ENCODE measurements at places on chromosomes 6 and 20. TPM values are rescaled to one million over a fixed set of nuclear protein-coding genes. Genes with fewer than 3 reads are reported as not detected.

- H3K27me3 ChIP-seq: no peaks in the 10 kb centered on the region
- peak overlapping the region; percentile 90 for H3K27ac ChIP-seq
- H3K36me3 ChIP-seq: no peaks in the 10 kb centered on the region
Measured at GRCh38 chr6:15247500-15248450, 1.9 kb downstream of the JARID2 start.

The ARFRP1 gene
- 16.0 TPM for total RNA-seq

DNA sequence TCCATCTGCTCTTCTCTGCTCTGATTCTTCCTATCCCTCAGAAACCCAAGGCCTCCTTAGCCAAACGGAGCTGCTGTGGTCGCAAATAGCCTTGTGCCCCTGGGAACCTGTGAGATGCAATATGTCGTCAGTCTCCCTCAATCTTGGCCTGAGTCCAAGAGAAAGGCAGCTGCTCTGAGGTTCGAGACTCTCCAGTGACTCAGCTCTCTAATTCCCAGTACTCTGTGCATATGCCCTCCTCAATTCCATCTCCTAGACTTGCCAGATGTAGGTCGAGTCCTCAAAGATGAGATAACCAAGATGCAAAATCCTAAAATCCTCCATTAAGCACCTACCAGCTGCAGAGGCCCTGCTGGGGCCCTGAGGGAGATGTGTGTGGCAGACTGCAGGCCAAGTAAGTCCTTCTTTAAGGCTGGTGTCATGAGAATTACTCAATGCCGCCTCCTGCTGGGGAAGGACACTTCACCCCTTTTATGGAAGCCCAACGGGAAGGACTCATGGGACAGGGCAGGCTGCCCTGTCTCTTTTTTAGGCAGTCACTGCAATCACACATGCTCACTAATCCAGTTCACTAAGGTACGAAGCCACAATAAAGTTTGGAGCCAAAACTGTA is 28.5 kb downstream of the C6orf15 start:
- H3K27me3 ChIP-seq: no peaks in the 10 kb centered on the region
- DNase-seq: no peak
- no peaks in the 10 kb centered on the region for H3K4me1 ChIP-seq
- no peak overlapping the region for H3K4me3 ChIP-seq

GRCh38 chr6:149093643-149094042 is 223.9 kb upstream of the TAB2 start:
- no peaks in the 10 kb centered on the region for H3K27me3 ChIP-seq
- no peaks in the 10 kb centered on the region for H3K36me3 ChIP-seq
- no peak overlapping the region for H3K27ac ChIP-seq
- H3K4me3 ChIP-seq: no peak overlapping the region
- no peak for DNase-seq

The ZDHHC14 gene
- 11.2 TPM for total RNA-seq

- H3K27me3 ChIP-seq: no peaks in the 10 kb centered on the region
- no peak overlapping the region for H3K4me3 ChIP-seq
- no peaks in the 10 kb centered on the region for H3K4me1 ChIP-seq
Measured at GRCh38 chr20:53445321-53445731, 148.3 kb downstream of the ZNF217 start.

DNA sequence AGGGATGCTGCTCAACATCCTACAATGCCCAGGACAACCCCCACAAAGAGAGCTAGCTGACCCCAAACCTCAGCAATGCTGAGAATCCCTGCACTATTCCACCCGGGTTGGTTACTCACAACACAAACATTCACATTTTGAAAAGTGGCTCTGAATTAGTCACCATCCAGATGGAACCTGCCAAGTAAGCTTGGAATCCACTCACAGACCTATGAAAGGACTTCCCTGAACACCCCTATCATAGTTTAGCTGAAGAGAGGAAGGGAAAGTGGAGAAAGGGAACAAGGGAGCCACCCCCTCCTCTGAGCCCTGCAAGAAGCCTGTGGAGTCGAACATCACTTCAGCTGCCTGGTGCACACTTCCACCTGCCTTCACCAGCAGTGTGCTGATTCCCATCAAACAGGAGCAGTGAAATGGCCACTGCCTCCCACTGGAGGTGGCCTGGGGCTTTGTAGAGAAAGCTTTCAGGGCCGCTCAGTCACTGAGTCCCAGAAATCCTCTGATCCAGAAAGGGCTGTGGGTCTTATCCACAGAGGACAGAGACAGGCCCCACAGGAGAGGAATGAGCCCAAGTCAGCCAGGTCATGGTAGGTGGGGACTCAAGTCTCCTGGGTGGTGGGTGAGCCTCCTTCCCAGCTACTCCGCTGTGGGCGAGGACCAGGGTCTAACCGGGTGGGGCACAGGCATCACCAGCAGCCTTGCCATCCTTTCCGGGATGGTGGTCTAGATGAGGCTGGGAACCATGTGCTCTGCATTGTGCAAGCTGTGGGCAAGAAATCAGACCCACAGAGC is 203.7 kb downstream of the SYNDIG1 start:
- no peak overlapping the region for H3K27ac ChIP-seq
- no peaks in the 10 kb centered on the region for H3K36me3 ChIP-seq
- DNase-seq: no peak
- H3K4me3 ChIP-seq: no peak overlapping the region
- H3K27me3 ChIP-seq: no peaks in the 10 kb centered on the region

DNA sequence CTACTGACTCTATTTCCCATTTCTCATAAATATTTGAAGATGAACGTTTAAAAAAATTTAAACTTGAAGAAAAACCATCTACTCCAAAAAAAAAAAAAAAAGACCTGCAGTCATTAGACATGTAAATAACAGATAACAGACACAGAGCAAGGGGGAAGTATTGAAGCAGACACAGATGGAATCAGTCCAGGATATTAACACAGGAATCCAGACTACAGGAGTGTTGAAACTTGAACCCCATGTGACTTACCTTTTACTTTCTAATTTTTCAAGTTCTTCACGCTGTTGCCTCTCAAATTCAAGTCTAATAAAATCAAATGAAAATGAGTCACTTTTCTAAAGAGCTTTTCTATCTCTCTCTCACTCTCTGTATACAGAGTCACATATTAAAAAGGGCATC is 191.8 kb downstream of the KIF16B start:
- H3K27me3 ChIP-seq: no peaks in the 10 kb centered on the region
- H3K4me3 ChIP-seq: no peak overlapping the region
- no peaks in the 10 kb centered on the region for H3K4me1 ChIP-seq
- no peak overlapping the region for H3K27ac ChIP-seq
- no peak for DNase-seq
- H3K36me3 ChIP-seq: no peaks in the 10 kb centered on the region

DNA sequence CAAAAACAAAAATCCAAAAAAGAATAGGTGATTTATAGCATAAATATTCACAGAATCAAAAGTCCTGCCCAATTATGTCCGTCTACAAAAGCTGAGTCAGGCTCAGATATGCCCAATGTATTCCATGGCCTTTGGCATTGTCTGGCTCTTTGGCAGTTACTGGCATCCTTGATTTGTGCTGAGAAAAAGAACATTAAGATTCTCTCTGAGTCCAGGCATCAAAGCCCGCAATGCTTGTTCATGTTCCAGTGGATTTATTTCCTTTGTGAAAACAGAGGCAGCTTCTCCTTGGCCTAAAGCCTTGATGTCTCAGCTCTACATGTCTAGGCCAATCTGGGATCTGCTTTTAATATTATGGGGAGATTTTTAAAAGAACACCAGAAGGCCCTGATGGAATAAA is 76.1 kb upstream of the SLC4A11 start:
- no peak for DNase-seq
- H3K36me3 ChIP-seq: no peaks in the 10 kb centered on the region
- H3K27me3 ChIP-seq: no peaks in the 10 kb centered on the region
- no peaks in the 10 kb centered on the region for H3K4me1 ChIP-seq
- no peak overlapping the region for H3K27ac ChIP-seq
- no peak overlapping the region for H3K4me3 ChIP-seq

GRCh38 chr20:54223751-54224150 is 15.9 kb downstream of the PFDN4 start:
- peaks cover 22% of the 10 kb centered on the region for H3K4me1 ChIP-seq
- no peak overlapping the region for H3K4me3 ChIP-seq
- DNase-seq: no peak
- no peaks in the 10 kb centered on the region for H3K27me3 ChIP-seq
- H3K36me3 ChIP-seq: no peaks in the 10 kb centered on the region

DNA sequence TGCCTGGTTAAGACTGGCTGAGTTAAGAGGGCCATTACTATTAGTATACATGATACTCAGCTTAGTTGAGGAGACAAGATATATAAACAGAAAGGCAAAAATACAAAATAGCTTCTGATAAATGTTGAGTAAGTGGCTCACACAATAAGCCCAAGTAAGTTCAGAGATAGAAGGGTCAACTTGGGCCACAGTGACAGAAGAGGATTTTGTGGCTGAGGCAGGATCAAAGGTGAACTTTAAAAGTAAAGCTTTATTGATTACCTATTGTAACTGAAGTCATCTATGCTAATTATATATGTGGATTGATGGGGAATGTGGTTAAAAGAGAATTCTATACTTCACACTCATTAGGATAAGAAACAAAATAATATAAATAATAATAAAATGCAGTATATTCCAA is 80.8 kb downstream of the PHACTR2 start:
- H3K4me3 ChIP-seq: no peak overlapping the region
- H3K4me1 ChIP-seq: no peaks in the 10 kb centered on the region
- H3K27me3 ChIP-seq: no peaks in the 10 kb centered on the region
- no peaks in the 10 kb centered on the region for H3K36me3 ChIP-seq

GRCh38 chr6:1993042-1993441 is 252.4 kb downstream of the GMDS start:
- H3K27me3 ChIP-seq: no peaks in the 10 kb centered on the region
- no peaks in the 10 kb centered on the region for H3K36me3 ChIP-seq
- no peak for DNase-seq
- H3K4me3 ChIP-seq: no peak overlapping the region

- no peak overlapping the region for H3K4me3 ChIP-seq
- no peaks in the 10 kb centered on the region for H3K27me3 ChIP-seq
- peak; percentile 32 for DNase-seq
- no peaks in the 10 kb centered on the region for H3K36me3 ChIP-seq
- H3K27ac ChIP-seq: no peak overlapping the region
Measured at GRCh38 chr6:43970068-43970912, 157.0 kb downstream of the MRPL14 start.

- H3K4me3 ChIP-seq: no peak overlapping the region
- no peaks in the 10 kb centered on the region for H3K4me1 ChIP-seq
- DNase-seq: no peak
- H3K27me3 ChIP-seq: no peaks in the 10 kb centered on the region
- no peak overlapping the region for H3K27ac ChIP-seq
Measured at GRCh38 chr6:168315596-168315995, 4.0 kb downstream of the DACT2 start.

The PERP gene
- 52.2 TPM for total RNA-seq

DNA sequence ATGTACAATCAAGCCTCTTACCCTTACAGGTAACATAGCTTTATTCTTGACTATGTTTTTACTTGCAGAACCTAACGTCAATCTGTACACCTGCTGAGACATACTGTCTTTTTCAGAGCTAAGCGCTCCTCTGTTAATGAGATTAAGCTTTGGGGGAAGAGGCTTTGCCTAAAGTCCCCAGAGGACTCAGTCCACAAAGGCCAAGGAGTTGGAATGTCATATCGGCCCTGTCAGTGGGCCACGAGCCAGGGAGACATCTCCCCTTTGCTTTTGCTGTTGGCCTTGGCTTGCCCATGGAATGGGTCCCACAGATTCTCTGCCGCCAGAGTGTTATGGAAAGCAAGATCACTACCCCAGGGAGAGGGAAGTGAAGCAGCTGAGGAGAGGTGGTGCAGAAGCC is 64.1 kb upstream of the SOX4 start:
- H3K27me3 ChIP-seq: no peaks in the 10 kb centered on the region
- H3K36me3 ChIP-seq: no peaks in the 10 kb centered on the region
- DNase-seq: no peak
- H3K27ac ChIP-seq: no peak overlapping the region

The HLA-DQA2 gene
- 0.25 TPM for total RNA-seq

- peaks cover 6% of the 10 kb centered on the region for H3K4me1 ChIP-seq
- no peak overlapping the region for H3K4me3 ChIP-seq
- no peaks in the 10 kb centered on the region for H3K27me3 ChIP-seq
- no peak overlapping the region for H3K27ac ChIP-seq
Measured at GRCh38 chr20:10447028-10447427, 11.9 kb downstream of the SLX4IP start.

GRCh38 chr6:24270011-24270410 is 87.8 kb downstream of the DCDC2 start:
- H3K27me3 ChIP-seq: no peaks in the 10 kb centered on the region
- H3K4me3 ChIP-seq: no peak overlapping the region
- H3K4me1 ChIP-seq: no peaks in the 10 kb centered on the region
- no peak overlapping the region for H3K27ac ChIP-seq

GRCh38 chr20:35598899-35599775 is 16.5 kb upstream of the SPAG4 start:
- H3K27ac ChIP-seq: no peak overlapping the region
- peaks cover 14% of the 10 kb centered on the region for H3K4me1 ChIP-seq
- DNase-seq: peak; percentile 27
- no peaks in the 10 kb centered on the region for H3K36me3 ChIP-seq
- H3K27me3 ChIP-seq: no peaks in the 10 kb centered on the region
- H3K4me3 ChIP-seq: no peak overlapping the region

Measured in right lobe of liver (tissue), 6 donors.